ENCODE measurements at places on chromosomes 7 and 10.

DNA sequence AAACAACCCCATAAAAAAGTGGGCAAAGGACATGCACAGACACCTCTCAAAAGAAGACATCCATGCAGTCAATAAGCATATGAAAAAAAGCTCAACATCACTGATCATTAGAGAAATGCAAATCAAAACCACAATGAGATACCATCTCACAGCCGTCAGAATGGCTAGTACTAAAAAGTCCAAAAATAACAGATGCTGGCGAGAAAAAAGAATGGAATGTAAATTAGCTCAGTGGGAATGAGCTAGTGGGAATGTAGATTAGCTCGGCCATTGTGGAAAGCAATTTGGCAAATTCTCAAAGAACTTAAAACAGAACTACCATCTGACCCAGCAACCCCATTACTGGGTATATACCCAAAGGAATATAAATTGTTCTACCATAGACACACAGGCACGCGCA lies 287.0 kb downstream of the WDR37 start:
- DNase-seq, result no peak

DNA sequence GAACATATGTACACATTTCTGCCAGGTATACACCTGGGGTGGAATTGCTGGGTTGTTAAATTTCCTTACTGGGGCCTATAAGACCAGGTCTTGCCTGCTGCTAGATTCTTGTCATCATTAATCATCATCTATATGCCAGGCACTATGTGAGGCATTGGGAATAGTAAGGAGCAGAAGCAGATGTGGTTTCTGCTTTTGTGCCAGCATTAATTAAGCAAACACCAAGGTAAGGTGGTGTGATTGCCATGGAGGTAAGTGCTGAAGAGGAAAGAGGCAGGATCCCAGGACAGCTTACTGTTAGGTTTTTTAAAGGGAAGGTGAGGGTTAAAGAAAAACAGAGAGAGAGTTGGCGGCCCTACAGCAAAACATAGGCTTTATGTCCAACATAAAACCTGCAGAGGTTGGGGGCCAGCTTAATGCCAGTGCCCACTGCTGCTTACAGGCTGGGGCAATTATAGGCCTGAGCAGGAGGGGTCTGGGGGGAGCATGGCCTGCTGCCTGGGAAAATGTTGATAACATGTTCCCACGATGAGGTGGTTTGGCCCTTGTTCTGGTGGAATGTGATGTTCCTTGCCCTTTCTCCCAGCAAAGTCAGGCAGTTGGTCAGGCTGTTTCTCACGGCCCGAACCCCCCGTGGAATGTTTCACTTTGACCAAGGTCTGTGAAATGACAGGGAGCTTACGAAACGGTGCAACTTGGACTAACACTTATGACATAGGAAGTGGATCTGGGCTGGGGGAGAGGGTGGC lies 93.9 kb downstream of the RBM20 start:
- DNase-seq, result no peak

DNA sequence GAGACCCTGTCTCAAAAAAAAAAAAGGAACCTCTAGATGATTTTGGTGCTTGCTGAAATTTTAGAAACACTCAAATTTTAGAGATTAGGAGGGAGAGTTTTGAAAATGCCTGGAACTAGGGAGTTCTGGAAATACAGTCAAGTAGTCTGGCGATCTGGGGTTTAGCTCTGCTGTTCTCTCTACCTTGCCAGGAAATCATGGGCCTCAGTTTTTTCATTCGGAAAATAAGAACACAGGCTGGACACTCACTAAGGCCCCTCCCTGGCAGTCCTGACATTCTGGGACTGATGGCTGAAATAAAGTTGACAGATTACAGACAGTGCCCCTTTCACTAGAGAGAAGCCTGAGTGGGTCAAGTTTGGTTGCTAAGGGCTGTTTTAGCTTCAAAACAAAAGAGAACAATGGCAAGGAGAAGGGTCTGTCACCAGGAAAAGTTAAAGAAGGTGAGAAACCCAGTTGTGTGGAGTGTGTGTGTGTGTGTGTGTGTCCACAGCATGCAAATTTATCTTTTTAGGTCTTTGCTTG lies 25.0 kb upstream of the CALN1 start:
- DNase-seq, result no peak

GRCh38 chr10:15146366-15146765 lies 22.1 kb downstream of the NMT2 start:
- DNase-seq, result no peak

DNA sequence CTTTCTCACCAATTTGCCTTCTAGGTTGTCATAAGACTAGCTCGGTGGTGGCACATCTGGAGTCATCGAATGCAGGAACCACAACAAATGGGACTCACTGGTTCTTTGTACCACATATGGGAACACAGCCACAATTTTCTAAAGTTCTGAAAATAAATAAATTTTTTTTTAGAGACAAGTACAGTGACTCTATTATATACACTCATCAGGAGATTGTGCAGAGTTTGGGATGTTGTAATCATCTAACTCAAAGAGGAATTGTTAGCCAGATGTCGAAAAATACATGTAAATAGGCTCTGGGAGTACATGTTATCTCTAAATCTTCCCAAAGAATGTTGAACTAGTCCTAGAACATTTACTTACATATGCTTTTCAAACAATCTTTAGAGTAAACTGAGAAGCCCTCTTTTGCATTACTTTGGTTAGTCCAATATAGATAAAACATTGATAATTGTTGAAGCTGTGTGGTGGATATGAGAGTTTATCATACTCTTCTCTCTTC lies 19.6 kb upstream of the SEPTIN7 start:
- DNase-seq, result no peak

- DNase-seq, result no peak
Observed at GRCh38 chr10:130185591-130185990, 49.4 kb downstream of the GLRX3 start.

- DNase-seq, result no peak
Observed at GRCh38 chr7:73799282-73800141, 29.4 kb upstream of the CLDN3 start.

All from activated naive CD4-positive, alpha-beta T cell treated with Interleukin-2 at 50 U/mL for 16 hours (primary cell).